ENCODE measurements at places on chromosomes 1 and 21.

DNA sequence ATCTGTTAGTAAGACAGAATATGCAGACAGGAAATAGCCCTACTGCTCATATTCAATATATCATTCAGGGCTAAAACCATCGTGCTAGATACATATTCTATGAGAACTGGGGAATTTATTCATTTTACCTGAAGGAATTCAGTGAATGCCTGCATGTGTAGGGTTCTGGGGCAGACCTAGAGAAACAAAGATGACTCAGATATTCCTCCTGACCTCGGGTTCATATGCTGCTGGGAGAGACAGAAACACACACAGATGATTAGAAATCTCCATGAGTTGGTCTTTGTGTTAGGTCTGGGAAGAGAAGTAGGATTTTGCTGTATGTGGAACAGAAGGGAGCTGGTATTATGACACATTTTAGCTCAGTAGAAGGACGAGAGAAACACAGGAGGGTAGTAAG is 176.5 kb upstream of the ST6GALNAC5 start:
- no peak for DNase-seq

DNA sequence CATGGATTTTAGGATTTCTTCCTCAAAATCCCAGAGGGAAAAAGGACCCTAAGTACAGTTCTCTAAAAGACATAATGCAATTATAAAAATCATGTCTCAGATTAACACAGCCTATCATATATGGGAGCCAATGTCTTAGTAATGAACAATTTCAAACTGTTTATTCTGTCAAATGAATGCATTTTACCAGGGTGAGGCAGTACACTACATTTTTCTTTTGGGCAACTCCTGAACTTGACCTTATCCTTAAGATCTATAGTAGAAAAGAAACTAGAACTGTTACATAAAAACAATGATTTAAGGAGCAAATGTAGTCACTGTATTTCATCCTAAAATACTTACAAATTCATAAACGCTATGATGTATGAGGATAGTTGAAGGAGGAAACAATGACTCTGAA is 226.3 kb upstream of the B3GALT2 start:
- no peak for DNase-seq

- DNase-seq: peak; percentile 55
These were observed 773 bp upstream of the DDX59 start for GRCh38 chr1:200670242-200671118.

DNA sequence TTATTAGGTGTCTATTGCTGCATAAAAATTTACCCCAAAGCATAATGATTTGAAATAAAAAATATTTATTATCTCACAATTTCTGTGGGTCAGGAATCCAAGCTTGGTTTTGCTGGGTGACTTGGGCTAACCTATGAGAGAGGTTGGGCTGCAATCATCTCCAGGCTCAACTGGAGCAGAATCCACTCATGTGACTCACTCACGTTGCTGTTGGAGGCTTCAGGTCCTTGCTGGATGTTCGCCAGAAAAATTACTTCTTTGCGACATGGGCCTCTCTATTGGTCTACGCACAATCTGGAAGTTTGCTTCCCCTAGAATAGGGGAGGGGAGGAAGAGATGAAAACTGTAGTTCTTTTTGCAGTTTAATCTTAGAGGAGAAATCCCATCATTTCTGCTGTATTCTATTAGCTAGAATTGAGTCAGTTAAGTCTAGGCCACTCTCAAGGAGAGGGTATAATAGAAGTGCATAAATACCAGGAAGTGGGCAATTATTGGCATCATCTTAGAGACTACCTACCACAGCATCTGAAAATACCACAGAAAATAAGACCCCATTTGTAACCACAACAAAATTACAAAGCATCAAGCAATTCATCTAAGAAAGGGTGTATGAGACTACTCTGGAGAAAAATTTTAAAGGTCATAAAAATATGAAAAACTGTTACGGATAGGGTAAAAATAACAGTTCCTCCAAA is 5.7 kb upstream of the FASLG start:
- no peak for DNase-seq

DNA sequence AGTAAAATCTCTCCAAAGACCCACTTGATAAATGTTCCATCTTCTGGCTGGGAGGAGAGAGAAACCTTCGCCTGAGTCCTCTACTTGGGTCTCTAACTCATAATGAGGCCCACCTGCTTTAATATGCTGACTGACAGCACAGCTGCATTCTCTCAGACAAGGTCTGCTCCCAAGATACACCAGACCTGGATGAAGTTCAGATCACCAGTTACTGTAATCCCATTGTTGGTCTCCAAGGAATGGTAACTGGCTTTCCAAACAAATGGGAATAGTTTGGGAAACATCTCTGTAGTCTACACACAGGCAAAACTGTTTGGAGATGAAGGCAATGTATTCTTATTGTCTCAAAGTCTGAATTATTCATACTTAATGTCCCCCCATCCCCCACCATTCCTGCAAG is 27.9 kb upstream of the COL24A1 start:
- no peak for DNase-seq

DNA sequence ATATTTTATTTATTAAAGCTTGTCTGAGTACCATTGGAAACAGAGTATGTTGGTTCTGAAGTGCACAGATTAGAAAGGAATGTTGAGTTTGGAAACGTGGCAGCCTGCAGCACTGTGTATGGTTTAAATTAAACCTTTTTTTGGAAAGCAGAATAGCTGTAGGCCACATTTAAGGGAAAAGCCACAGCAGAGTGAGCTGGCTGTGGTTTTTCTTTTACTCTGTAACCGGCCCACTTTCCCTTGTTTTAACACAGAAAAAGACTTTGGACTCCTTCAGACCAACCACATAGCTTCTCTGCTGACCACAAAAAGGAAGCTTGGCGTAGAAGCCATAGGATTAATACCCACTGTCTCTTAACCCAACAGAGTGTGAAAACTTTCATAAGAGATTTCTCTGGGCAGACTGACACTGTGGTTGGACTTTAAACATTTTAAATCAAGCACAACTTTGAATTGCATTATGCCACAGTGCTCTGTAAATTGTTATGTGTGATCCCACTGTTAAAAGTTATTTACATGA is 75.2 kb downstream of the NFIA start:
- peak; percentile 77 for DNase-seq

- peak; percentile 85 for DNase-seq
These were observed 54.1 kb downstream of the CD46 start for GRCh38 chr1:207805841-207806421.

DNA sequence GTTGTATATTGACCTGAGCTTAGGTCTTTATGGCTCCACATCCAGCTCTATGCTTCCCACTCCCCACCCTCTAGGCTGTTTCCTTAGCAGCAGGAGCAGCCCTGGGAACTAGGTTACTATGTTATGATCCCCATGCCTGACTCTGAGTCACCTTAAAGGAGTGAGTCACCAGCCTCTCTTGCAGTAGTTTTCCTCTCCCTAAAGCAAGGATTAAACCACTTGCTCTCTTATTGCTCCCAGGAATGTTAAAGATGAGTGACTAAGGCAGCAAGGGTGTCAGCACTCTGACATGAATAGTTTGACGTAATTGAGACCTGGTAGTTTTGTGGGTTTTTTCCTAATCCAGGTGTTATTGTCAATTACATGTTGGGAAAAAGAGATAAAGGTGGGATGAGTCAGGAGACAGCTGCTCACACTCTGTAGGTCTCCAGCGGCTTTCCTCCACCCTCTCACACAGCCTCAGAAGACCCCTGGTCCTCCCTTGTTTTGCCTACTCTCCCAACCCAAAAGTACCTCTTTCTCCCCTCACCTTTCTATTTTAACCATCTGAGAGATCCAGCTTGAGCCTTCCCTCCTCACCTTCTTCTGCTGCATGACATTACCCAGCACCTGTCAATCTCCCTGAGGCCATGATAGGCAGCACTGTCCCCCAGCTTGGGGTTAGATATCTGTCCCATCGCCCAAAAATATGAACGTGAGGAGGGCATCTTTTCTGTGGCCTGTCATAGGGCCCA is 369.1 kb upstream of the VAMP3 start:
- peak; percentile 92 for DNase-seq

GRCh38 chr1:90955769-90956168 is 66.1 kb downstream of the ZNF644 start:
- DNase-seq: no peak

DNA sequence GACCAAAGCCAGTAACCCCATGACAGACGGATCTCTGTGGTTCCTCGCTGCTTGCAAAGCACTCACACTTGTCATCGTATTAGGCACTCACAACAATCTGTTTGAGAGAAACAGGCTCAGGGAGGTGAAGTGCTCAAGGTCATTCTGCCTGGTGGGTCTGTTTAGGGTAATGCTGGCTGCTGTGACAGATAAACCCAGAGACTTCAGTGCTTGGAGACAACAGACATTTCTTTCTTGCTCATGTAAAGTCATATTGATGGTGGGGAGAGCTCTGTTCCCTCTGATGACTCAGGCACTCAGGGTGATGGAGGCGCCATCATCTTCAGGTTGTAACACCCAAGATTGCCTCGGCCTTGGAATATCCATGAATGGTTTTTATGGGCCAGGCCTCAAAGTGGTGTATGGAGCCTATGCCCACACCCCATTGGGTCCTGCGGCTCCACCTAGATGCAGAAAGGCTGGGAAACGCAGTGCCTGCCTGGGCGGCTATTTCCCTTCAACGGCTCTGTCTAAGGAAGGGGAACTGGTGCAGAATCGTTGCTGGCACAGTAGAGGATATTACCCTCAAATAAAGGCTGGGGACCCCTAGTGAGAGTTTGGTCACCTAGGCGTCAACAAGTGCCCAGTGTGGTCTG is 71.6 kb upstream of the SELENON start:
- no peak for DNase-seq

- peak; percentile 13 for DNase-seq
These were observed 1104.2 kb upstream of the TMPRSS15 start for GRCh38 chr21:19507682-19508260.

- DNase-seq: no peak
These were observed 21.3 kb upstream of the CCDC190 start for GRCh38 chr1:162882248-162882674.

- no peak for DNase-seq
These were observed 13.0 kb upstream of the LRP8 start for GRCh38 chr1:53340660-53341520.

GRCh38 chr1:54975356-54976108 is 4.9 kb upstream of the TMEM61 start:
- no peak for DNase-seq

DNA sequence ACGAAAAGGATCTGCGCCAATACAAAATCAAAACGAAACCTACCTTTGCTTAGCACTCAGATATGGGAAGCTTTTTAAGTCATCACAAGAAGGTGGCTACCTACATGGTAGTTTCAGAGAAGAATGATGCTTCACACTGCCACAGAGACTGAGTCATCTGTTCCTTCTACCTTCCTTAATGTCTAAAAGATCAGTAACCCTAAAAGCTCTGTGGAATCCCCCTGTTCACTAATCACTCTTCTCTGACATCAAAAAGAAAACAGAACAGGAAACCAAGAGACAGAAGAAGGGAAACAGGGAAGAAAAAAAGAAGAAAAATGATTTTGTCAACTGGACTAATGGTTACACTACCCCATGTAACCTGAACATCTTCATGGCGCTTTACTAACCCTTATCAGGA is 177.2 kb downstream of the SMYD3 start:
- DNase-seq: no peak

GRCh38 chr21:45768740-45769048 is 125.2 kb downstream of the PCBP3 start:
- no peak for DNase-seq

GRCh38 chr1:60904099-60904851 is 178.1 kb upstream of the NFIA start:
- peak; percentile 46 for DNase-seq

DNA sequence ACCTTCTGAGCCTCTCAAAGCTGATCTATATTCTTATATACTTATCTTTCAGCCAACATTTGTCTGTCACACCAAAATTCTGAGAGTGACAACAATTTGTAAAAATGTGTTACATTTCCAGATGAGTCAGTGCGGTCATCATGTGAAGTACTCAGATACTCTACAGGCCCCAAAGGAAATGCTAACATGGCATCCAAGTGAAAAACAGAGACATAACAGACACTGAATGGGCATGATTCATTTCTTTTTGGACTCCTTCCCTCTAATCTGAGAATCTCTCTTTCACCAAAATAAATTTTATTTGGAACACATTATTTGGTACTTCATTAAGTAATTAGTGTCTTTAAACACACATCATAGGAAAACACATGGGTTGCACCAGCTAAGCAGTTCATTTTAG is 96.6 kb downstream of the SLC44A5 start:
- DNase-seq: no peak

DNA sequence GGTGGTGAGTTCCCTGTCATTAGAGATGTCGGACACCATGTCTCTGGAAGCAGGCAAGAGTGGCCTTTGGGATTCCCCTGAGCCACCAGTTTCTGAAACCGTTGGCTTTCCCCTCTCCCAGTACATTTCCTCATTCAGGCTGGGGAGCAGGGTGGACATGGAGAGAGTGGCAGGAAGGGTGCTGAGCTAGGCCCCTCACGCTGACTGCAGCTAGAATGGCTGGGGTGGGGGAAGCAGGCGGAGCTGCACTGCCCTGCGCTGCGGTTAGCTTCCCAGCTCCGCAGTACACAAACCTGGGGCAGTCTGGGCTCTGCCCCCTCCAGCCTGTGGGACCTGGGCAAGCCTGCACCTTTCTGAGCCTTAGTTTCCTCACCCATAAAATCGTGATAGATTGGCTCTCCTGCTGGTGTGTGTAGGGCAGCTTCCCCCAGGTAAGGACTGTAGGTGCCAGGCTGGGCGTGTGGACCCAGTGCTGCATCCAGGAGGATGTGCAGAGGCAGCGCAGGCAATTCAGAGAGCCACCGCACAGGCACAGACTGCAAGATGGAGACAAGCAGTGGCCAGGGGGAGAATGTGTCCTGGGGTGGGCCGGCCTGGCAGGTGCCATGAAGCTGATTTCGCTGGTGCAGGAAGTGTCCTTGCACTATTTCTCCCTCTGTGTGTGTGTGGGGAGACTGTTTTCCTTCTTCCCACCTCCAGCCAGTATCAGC is 3.0 kb downstream of the PLA2G2F start:
- no peak for DNase-seq

DNA sequence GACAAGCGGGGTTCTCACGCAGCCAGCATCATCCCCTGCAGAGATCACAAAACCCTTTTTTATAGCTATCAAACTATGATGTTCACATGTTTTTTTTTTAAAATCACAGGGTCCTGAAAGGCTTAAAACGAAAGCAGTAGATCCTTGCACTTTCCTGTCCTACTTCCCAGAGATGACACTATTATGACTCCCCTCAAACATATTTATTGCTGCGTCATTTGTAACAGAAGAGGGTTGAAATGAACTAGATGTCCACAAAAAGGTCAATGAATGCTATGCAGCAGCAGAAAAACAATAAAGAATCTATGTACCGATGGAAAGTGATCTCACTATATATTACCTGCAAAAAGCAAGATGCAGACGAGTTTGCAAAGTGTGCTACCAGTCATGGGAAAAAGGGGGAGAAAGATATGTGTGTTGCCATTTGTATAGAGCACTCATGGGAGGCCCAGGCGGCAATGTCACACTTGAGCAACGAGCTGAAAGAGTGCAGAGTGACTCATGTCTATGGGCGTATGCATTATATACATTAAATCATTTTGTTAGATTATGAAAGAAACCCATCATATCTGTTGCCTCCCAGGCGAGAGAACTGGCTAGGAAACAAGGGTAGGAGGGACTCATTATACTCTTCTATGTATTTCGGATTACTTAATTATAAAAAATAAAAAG is 68.9 kb upstream of the PARP1 start:
- no peak for DNase-seq

All from fibroblast of the conjunctiva (primary cell).